ENCODE measurements at places on chromosomes 11 and 22.

DNA sequence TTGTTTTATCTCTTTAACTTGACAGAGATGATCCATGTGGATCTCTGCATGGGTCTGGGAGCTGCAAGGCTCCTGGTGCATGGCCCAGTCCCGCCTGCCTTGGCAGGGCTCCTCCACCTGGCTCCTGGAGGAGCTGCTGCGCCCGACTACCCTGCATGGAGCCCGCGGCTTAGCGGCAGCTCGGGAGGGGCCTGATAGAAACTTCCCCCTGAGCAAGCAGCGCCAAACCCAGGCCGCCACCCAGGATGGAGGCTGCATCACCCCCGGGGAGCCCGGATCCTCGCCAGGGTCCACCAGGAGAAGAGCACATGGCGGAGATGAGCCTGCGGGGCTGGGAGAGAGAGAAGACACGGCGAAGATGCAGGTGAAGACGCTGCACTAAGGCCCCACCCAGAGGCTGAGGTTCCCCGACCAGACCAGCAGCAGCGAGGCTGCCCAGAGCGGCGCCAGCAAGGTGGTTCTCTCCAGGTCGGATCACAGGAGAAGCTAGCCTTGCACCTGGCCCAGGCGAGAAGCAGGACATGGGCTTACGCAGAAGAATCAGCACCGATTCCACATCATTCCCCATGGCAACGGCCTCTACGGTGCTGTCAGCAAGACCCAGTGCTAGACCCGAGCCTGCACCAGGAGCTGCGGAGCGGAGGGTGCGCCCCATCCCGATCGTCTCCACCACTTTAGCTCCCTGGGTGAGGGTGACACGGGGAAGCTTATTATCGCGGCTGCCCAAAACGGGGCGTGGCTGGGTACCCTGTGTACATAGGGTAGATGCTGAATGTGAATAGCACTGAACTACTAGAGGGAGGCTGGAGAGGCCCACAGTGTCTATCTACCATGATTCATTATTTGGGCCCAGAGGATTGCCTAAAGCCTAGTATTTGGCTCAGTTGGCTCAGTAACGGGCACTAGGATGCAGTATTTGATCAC is 41.3 kb upstream of the VPREB1 start:
- no peak for DNase-seq

GRCh38 chr11:124605719-124606118 is 5.5 kb upstream of the PANX3 start:
- DNase-seq: no peak

GRCh38 chr22:33919391-33920196 is 682 bp downstream of the LARGE1 start:
- DNase-seq: peak; percentile 19

GRCh38 chr11:92765965-92766371 is 203.5 kb upstream of the MTNR1B start:
- peak; percentile 51 for DNase-seq

DNA sequence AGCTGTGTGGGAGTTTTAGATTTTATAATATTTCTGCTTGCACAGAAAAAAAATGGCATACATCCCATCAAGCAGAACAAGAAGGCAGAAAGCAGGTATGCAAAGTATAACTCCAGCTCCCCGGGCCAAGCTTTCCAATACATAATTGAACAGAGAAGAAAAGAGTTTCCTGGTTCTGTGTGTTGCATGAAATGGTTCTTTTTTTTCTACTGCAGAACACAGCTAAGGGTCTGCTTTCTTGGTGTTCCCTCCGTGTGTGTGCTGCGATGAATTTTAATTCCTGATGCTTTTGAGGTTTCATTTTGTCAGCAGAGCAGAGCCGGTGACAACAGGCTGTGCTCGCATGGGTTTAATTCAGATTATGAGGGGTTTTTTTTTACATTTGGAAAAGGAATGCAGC is 70.7 kb upstream of the TTC12 start:
- no peak for DNase-seq

GRCh38 chr22:49763138-49763537 is 64.5 kb downstream of the BRD1 start:
- DNase-seq: no peak

GRCh38 chr11:20131788-20132666 is 28.2 kb downstream of the DBX1 start:
- peak; percentile 70 for DNase-seq

Data from hindlimb muscle (tissue), 1 donor.